Hematopoietic multipotent progenitor cell treated with erythropoietin and hydrocortisone succinate and interleukin-3 and kit ligand, for 4 days (in vitro differentiated cells): ENCODE measurements at places on chromosomes 7 and 10.

DNA sequence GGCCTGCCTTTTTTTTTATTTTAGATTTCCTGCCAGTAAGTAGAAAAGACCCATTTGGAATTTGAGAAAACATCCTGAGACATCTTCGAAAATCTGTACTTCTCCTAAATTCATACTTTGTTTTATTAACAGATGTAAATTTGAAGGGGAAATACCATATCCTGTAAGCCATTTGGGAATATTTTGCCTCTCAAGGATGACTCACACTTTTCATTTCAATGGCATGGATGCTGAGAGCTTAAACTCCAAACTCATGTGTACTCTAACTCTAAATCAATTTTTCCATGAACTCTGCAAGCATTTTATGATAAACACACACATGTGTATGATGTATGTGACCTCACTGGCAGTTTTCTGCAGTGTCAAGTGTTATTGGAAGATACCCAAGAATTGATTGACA is 89.0 kb downstream of the SEMA3A start:
- DNase-seq, result no peak

DNA sequence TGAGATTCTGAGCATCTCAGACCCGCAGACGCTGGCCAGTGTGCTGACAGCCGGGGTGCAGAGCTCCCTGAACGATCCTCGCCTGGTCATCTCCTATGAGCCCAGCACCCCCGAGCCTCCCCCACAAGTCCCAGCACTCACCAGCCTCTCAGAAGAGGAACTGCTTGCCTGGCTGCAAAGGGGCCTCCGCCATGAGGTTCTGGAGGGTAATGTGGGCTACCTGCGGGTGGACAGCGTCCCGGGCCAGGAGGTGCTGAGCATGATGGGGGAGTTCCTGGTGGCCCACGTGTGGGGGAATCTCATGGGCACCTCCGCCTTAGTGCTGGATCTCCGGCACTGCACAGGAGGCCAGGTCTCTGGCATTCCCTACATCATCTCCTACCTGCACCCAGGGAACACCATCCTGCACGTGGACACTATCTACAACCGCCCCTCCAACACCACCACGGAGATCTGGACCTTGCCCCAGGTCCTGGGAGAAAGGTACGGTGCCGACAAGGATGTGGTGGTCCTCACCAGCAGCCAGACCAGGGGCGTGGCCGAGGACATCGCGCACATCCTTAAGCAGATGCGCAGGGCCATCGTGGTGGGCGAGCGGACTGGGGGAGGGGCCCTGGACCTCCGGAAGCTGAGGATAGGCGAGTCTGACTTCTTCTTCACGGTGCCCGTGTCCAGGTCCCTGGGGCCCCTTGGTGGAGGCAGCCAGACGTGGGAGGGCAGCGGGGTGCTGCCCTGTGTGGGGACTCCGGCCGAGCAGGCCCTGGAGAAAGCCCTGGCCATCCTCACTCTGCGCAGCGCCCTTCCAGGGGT is 703 bp downstream of the RBP3 start:
- DNase-seq, result peak; percentile 4

- DNase-seq, result no peak
Measured at GRCh38 chr7:43878867-43879266, 9.6 kb upstream of the MRPS24 start.

- DNase-seq, result no peak
Measured at GRCh38 chr10:128526791-128527375, 400.7 kb upstream of the MKI67 start.

- DNase-seq, result no peak
Measured at GRCh38 chr10:3909339-3909738, 124.3 kb upstream of the KLF6 start.

GRCh38 chr10:59808896-59809643 is 55.8 kb upstream of the MRLN start:
- peak; percentile 86 for DNase-seq

DNA sequence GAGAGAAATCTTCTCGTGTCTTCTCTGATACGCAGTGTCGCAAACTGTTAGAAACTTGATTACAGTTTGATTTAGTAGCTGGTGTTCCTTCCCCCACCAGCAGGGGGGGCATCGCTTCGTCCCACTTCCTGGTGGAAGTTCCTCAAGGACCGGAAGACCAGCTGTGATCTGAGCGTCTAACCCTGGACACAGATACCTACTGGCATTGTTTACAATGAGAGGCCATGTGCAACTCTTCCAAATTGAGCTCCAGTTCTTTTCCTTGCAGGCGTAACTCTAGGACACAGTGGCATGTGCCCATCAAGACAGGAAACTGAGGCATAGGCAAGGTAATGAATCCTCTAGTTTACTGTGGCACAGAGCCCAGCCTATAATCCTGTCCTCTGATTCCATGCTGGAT is 219.0 kb downstream of the CCDC3 start:
- DNase-seq, result peak; percentile 71

DNA sequence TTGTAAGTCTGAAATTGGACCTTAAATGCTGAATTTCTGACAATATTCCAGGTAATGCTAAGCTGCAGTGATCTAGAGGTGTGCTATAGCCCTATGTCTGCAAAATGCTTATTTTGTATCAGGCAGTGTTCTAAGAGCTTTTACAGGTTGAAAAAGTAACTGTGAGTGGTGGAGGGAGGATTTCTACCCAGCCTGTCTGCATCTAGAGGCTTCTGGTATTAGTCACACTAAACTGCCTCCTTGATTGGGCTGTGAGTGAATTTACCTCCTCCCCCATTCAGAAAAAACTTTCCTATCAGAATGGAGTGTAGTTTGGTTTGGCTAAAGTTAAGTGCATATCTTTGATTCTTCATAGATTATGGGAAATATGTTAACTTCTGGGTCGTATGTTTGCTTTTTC is 56.8 kb downstream of the BBS9 start:
- DNase-seq, result no peak

- DNase-seq, result no peak
Measured at GRCh38 chr7:35658606-35659201, 36.2 kb downstream of the HERPUD2 start.

GRCh38 chr7:20351901-20352300 is 21.2 kb downstream of the ITGB8 start:
- DNase-seq, result no peak

- no peak for DNase-seq
Measured at GRCh38 chr10:73426318-73426717, 7.0 kb downstream of the MSS51 start.

DNA sequence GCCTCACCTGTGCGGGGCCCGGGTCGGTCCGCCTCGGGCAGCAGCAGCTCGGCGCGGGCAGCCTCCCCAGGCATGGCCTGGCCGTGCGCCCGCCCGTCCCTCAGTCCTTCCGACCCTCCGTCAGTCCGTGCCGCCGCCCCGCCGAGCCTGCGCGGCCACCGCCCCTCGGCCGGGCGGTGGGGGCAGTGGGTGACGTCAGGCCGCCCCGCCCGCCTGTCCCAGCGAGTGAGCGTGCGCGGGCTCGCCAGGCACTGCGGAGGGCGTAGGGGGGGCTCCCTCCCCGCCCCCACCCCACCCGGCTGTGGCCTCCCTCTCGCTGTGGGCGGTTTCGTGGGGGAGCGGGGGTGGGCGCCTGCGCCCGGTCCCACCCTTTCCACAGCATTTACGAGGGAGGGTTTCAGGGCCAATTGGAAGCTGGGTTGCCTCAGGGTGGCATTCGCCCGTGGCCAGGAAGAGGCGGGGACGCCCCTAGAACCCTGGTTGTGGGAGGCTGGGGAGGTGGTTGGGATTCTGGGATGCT is at the start of gene NACAD:
Gene NACAD, minus strand, starts transcription at position 149 of the 520 bp plus-strand sequence. Its CDS starts 75 bp downstream, at position 74.
- DNase-seq, result peak; percentile 55

GRCh38 chr7:55239406-55239805 is 125.7 kb upstream of the LANCL2 start:
- DNase-seq, result no peak

- no peak for DNase-seq
Measured at GRCh38 chr7:35875292-35875691, 74.4 kb downstream of the SEPTIN7 start.

GRCh38 chr10:74841265-74841973 is 15.0 kb downstream of the KAT6B start:
- DNase-seq, result no peak

- no peak for DNase-seq
Measured at GRCh38 chr7:27364344-27364758, 121.7 kb downstream of the EVX1 start.

DNA sequence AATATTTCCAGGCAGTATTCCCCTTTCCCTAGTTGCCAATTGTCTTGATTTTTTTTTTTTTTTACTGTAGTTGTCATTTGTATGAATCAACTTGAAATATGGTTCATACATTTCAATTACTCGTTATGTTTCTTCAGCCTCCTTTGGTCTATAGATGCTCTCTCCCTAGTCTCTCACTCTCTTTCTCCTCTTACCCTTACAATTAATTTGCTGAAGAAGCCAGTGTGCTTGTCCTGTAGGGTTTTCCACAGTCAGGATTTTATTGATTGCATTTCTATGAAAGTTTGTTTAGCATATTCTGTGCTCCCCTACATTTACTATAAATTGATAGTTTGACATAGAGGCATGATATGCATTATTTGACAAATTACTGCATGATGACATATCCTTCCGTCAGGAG is 112.0 kb upstream of the PRKCQ start:
- DNase-seq, result no peak
